ENCODE measurements at places on chromosomes 4 and X. TPM values are rescaled to one million over a fixed set of nuclear protein-coding genes. Genes with fewer than 3 reads are reported as not detected.

DNA sequence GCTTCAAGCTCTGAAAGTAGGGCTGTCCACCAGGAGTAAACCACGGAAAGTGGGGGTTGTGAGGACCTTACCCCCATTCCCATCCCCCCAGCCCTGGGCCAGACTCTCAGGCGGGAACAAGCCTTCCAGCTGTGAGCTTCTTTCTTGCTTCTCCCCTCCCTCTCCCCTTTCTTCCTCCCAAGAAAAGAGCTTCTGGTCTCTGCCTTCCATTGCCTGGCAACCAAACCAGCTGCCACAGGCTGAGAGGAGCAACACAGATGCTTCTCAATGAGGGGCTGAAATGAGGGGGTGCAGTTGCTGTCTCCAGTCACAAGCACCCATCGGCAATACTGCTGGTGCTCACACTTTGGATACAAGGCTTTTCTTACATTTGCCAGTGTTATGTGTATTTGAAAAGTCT, 72.5 kb downstream of the SLC16A2 start:
- no peak for DNase-seq

DNA sequence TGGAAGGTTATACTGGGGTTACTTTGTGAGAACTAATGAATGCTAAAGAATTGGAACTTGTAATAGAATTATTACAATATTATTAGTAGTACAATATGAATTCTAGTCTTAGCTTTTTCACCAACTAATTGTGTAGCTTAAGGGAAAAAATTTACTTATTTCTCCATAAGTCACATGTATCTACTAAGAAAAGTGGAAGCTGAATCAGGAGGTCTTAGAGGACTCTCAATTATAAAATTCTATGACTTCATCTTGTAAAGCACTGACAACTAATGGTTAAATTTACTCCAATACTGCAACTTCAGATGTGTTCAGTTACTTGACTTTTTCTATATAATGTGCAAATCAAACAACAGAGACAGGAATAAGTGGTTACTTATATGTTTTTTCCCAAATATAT, 899 bp upstream of the TMPRSS11D start:
- DNase-seq = no peak

GRCh38 chrX:109842611-109843010, 109.6 kb upstream of the ACSL4 start:
- DNase-seq = no peak

GRCh38 chr4:26892480-26893150, 32.0 kb downstream of the STIM2 start:
- no peak for DNase-seq

DNA sequence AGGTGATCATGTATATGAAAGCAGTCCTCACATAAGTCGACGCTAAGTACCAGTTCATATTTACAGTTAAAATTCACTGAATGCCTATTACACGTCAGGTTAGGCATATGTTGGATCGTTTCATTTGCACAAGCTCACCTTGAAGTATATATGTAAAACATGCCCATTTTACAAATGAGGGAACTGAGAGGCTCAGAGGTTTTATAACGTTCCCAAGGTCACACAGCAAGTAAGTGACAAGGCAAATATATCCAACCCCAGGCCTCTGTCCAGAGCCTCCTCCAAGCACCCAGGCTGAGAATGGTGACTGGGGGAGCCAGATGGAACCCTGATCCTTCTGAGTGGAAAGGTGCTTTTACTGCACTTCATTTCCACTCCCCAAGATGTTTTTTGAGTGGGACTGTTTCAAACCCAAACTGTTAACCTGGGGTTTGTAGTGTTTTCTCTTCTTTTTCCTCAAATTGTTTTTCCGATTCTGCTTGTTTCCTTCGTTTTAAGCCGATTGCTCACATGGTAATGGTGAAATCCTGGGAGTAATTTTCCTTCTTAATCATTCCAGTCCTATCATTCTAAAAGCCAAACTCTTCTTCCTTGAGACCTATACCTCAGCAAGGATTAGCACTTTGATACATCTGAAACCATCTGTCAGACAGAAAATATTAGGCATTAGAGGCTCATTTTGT, 791 bp downstream of the SMIM20 start:
- no peak for DNase-seq

DNA sequence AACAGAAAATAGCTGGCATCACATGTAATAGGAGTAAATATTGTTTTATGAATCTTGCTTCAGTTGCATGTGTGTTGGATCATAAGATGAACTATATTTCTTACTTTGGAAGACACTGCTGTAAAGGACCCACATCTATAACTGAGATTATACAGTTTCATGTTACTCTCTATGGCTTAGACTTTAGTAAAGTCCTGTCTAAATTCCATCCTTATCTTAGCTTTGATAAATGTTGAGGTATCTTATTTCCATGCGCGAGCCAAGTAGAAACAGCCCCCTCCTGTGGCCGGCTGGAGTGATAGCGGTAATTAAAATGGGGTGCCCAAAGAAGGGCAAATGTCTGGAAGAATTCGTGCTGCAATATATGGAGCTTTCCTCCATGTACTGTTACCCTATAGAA, 43.0 kb downstream of the CCDC158 start:
- DNase-seq = peak; percentile 70

DNA sequence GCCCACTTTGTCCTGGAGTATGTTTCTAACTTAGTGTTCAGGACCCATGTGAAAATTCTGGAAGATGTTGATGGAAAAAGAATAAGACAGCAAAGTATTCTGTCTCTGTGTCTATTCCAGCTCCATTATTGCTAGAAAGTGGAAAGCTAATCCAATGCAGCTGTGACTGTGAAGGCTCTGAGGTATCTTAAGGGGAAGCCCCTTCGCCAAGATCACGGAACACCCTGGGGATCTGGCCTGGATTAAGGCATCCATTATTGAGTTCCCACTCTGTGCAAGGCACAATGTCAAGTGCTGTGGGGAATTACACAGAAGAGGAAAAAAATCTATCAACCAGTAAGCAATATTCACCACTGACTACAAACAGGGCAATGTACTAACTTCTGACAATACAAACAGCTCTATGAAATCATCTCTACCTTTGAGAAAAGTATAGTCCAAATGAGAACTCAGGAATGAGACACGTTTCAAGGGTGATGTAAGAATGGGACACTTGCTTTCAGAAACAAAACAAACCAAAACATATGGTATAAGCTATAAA, 222.1 kb downstream of the LDB2 start:
- no peak for DNase-seq

DNA sequence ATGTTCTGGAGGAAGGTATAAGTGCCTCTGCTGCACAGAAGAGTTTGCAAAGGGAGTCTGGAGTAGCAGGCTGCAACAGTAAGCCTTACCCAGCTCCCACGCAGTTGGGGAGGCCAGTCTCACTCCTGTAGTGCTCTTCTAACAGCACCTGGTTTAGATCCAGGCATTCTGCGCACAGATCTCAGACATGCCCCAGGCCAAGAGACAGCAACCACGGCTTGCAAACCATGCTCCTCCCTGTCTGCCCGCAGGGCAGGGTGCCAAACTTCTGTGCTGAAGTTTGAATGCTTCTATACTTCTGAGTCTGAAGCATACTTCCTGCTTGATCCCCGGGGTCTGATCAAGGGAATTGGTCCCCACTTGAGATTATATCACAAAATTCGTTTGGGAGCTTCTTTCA, 106.3 kb downstream of the LINC00632 start:
- no peak for DNase-seq

GRCh38 chr4:133136833-133137232, 12.3 kb upstream of the PCDH10 start:
- DNase-seq = no peak

DNA sequence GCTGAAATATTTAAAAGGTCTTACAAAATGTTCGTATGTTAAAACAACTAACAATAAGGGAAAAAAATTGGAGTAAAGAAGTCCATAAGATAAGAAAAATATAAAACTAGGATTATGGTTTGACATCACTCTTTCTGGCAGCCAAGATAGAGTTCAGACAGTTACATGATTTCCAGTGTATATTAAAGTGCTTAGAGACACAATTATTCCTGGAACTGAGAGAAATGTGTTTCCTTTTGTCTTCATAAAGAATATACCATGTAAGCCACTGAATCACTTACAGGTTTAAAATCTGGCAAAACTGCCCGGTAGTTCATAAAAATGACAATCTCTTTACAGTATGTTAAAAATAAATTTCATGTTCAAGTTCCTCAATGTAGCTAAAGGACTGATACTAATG, 538.7 kb upstream of the ATOH1 start:
- no peak for DNase-seq

KCND1 gene
- 2.5 TPM for polyA plus RNA-seq

ZCCHC18 gene
- 2.3 TPM for polyA plus RNA-seq

RLIM gene
- 20.1 TPM for polyA plus RNA-seq

PDE6B gene
- 27.1 TPM for polyA plus RNA-seq

MAN2B2 gene
- polyA plus RNA-seq = 18.2 TPM

NEXMIF gene
- polyA plus RNA-seq = 0.84 TPM
